Posterior vena cava (tissue), 2 donors: ENCODE measurements at places on chromosomes 5 and 9. TPM values are rescaled to one million over a fixed set of nuclear protein-coding genes. Genes with fewer than 3 reads are reported as not detected.

Gene DTWD2
- 8.5 TPM for total RNA-seq

Gene KIF4B
- total RNA-seq: 0.14 TPM

Gene CFAP157
- 0.14 TPM for total RNA-seq

Gene TAS2R1
- not detected for total RNA-seq

Gene IL4
- not detected for total RNA-seq

Gene PCDHGB3
- total RNA-seq: 5.0 TPM

Gene GPR150
- total RNA-seq: 0.10 TPM

Gene FAM221B
- total RNA-seq: not detected

Gene CTXN3
- not detected for total RNA-seq

Gene ANKRD34B
- not detected for total RNA-seq

Gene LPAR1
- total RNA-seq: 147 TPM

Gene ROR2
- 24.7 TPM for total RNA-seq

Gene CXXC5
- total RNA-seq: 48.9 TPM

Gene NMUR2
- total RNA-seq: not detected
